Hindlimb muscle (tissue), 1 donor: ENCODE measurements at places on chromosomes 5 and 9. TPM values are rescaled to one million over a fixed set of nuclear protein-coding genes. Genes with fewer than 3 reads are reported as not detected.

DNA sequence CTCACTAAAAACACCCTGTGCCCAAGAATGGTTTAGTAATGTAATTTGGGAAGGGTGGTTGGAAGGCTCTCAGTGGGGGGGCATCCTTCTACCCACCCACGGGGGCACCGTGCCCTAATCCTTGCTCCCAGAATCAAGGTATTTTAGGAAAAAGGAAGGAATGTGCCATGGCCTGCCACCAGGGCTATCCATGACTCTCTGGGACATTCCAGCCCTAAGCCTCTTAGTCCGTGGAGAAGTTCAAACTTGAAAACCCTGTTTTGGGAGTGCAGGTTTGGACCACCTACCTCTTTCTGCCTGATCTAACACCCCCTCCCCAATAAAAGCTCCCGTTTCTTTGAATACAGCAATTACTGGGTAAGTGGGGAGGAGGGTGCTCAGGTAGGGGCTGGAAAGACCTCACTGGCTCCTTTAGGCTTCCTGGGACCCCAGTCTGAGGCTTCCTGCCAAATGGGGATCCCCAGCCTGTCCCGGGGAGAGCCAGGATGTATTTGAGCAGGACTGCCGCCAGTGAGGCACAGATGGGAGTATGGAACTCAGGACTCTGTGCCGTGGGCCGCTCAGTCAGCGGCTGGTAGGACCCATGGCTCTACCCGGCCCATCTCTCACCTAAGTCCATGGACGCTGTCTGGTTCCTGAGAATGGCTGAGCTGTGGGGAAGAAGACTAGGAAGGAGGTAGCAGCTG, 3.6 kb upstream of the PITX1 start:
- DNase-seq = no peak

DNA sequence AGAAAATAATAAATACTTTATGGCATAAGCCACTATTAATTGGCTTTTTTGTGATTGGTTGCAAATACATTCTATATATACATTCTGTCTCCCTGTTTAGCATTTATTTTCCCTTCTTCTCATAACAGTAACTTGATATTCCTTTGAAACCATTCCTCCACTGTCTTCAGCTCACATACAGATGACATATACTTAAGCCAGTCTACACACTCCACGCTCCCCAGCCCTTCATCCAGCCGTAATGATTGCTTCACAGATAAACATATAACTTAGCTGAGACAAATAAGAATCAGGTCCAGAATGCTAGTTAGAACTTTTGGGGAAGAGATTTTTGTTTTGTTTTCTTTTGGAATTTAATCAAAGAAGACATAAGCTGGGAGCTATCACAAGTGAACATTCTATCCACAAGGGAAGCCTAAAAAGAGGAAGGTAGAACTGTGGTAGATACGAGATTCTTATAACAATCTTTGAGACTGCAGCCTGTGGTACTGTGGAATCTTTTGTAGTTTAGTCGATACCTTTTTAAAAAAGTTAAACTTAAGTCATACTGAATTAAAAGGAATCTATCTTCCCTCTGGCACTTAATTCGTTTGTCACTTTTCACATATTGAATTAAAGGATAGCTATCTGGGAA, 365.1 kb upstream of the PRR16 start:
- no peak for DNase-seq

DNA sequence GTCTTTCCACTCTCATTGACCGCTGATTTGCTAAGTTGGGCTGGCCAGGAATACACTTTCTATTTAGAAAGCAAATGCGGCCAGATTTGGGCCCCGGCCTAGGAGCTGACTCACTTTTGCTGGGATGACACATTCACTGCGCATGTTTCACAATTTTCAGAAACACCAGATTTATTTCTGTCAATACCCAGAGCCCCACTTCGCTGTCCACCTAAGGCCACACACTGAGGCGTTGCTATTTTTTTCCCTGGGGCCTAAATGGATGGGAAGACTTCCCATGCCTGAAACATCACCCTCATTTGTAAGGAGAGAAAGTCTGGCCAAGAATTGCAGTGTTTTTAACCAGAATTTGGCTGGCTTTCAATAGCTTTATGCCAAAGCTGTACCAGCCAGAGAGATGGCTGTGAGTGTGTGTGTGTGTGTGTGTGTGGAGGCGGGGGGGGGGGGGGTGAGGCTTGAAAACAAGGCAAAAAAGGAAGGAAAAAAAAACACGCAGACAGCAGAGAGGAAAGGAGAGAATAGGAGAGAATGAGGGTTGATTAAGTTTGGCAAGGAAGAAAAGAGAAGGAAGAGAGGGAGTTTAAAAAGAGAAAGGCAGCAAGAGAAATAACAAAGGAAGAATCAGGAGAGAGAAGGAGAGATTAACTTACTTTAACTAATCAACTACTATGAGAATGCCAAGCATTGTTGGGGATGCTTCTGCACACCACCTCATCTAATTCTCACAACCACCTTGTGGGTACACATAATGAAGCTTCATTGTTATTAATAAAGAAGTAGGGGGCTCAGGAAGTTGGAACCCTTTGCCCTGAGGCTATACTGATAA, 261.4 kb upstream of the KLF4 start:
- peak; percentile 93 for DNase-seq

- DNase-seq = no peak
These were observed 222.8 kb downstream of the NR2F1-AS1 start for GRCh38 chr5:93358176-93358575.

GRCh38 chr5:40882291-40882690, 27.0 kb upstream of the C7 start:
- DNase-seq = no peak

- DNase-seq = peak; percentile 56
These were observed 246.1 kb upstream of the TUT7 start for GRCh38 chr9:86600291-86600690.

GRCh38 chr5:139404484-139404840, 573 bp upstream of the SPATA24 start:
- no peak for DNase-seq

- no peak for DNase-seq
These were observed 68.4 kb downstream of the PDZD2 start for GRCh38 chr5:31707329-31707728.

DNA sequence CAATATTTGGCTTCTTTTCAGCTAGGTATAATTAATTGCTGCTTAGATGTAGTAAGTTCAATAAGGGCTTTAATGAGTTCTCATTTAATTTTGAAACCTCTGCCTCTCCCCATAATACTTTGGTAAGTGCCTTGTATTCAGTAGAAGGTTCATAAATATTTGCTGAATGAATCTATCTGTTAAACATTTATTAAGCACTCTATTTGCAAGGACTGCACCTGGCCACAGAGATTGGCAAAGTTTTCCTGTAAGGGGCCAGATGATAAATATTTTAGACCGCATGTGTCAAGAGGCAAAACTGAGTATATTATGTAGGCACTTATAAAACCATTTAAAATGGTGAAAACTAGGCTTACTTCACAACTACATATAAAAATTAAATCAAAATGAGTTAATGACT, 19.0 kb upstream of the GNA14 start:
- no peak for DNase-seq

GRCh38 chr5:120446068-120446492, 18.0 kb upstream of the PRR16 start:
- no peak for DNase-seq

- no peak for DNase-seq
These were observed 137.6 kb downstream of the CCDC192 start for GRCh38 chr5:127840809-127841208.

DNA sequence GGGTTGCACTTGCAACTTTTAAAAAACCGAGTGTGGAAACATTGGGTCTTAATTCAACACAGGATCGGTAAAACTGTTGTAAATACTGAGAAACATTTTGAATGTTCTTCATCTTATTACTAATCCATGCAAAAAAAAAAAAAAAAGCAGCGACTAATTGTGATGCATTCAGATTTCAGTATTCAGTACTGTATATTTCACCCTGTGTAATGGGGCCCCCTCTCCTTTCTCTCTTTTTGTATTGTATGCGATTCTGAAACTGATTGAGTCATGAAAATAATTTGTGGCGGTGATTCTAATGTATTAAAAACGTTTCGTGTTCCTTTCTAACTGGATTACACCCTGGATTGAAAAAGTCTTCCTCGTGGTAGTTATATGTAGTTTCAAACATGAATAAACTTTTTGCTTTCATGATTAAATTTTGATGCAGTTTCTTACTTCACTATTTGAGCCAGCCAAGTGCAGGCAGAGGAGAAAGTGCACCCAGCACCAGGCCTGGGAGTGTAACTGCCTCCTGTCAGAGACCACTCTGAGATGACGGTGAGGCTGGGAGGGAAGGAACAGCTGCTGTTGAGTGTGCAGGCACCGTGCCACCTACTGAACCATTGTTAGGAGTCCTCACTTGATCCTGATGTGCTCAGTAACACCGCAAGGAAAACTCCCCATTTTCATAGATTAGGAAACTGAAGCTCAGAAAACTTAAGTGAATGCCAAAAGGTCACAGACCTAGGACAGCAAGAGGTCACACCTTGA, 220.0 kb downstream of the PBX3 start:
- DNase-seq = no peak

DNA sequence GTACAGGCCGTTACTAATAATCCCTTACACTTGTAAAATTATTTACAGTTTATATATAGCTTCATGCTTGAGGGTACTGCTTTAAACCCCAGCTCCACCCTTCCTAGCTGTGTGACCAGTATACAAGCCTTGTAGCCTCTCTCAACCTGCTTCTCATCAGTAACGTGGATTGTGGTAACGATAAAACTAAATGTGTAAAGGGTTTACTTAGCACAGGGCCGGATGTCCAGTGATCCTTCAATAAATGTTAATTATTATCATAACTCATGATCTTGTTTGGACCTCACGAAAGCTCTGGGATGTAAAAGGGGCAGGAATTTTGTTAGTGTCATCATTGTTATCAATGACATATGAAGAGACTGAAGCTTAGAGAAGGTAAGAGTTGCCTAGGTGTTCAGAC, 7.5 kb upstream of the ARSI start:
- DNase-seq = no peak

- DNase-seq = no peak
These were observed 489 bp downstream of the CHMP5 start for GRCh38 chr9:33265211-33265865.

PCDHB12 gene
- 4.7 TPM for polyA plus RNA-seq

ENTPD8 gene
- 0.98 TPM for polyA plus RNA-seq

SLC6A19 gene
- not detected for polyA plus RNA-seq

PTGES gene
- polyA plus RNA-seq = 9.2 TPM

CSF2 gene
- not detected for polyA plus RNA-seq

PSD2 gene
- 0.31 TPM for polyA plus RNA-seq
